ENCODE measurements at places on chromosomes 11 and 22. TPM values are rescaled to one million over a fixed set of nuclear protein-coding genes. Genes with fewer than 3 reads are reported as not detected.

GRCh38 chr11:3826721-3827120 is 14.0 kb downstream of the RHOG start:
- no peak for DNase-seq

GRCh38 chr11:103528596-103528995 is 419.4 kb downstream of the DYNC2H1 start:
- DNase-seq, result no peak

DNA sequence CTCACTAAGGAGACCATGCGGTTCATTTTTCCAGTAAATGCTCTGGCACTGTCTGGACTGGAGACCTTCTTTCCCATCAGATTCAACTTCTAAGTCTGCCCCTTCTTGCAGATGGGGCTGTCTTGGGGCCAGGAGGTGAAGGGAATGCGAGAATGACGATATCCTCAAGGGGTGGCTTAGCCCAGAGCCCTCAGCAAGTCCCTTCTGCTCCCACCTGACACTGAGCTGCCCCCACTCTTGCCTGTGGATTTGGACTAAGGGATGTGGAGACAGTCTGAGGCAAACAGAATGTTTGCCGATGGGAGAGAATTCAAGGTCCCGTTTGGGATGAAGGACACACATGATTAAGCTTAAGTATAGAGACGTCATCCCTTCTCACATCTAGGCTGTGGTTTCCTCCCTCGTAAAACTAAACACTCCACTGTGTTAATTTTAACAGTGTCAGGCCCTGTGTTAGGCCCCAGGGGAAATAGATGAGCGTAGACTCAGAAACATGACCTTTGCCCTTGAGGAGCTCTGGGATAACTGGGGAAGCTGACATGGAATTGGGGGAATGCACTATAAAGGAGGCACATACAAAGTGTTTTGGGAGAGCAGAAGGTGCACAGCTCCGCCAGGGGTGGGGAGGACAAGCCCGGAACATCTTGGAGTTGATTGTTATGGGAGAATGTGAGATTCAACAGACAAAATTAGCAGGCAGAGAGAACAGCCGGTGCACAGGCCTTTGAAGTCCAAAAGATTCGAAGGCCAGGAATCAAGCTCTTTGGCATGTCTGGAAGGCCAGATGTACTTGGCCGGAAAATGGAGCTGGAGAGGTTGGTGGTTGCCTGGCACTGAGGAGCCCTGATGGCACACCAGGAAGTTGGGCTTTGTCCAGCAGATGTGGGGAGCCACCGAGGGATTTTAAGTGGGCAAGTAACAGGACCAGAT is 71.6 kb downstream of the ST3GAL4 start:
- no peak for DNase-seq

GRCh38 chr11:61684870-61685616 is 4.9 kb downstream of the DAGLA start:
- no peak for DNase-seq

The TYR gene
- not detected for total RNA-seq

GRCh38 chr11:33266393-33267215 is 9.4 kb downstream of the HIPK3 start:
- no peak for DNase-seq

DNA sequence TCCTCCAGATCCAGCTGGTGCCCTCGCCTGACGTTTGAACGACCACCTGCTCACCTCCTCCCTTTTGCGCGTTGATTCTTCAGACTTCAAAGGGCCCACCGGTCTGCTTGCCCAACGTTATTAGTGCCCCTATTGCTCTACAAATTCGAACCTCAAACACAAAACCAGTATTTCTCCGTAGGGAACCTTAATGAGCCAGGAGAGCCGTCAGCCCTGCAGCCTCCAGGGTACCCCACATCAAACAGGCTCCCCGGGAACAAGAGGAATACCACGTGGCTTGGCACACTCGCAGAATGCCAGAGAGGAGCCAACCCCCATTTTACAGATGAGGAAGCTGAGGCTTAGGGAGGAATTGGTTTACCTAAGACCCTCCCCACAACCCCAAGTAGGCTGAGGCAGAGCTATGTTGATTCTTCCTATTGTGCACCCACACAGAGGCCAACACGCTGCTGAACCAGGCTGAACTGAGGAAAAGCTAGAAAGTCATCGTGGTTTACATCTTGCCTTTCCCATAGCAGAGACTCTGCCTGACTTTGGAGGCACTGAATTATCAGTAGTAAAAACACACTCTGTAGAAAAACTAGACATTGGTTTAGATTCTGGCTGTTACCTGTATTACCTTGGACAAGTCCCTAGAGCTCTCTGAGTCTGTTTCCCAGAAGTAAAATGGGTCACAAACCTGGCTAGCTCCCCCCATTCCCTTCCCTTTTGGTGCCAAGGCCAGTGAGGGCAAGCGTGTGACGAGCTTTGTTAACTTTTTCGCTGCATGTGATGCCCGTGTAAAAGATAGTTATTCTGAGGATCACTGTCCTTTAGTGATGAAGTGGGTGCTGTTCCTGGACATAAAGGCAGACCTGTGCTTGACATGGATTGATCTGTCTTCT is 764 bp downstream of the TKFC start:
- DNase-seq, result no peak

The SPDYC gene
- total RNA-seq, result 0.68 TPM

The MAJIN gene
- total RNA-seq, result not detected

DNA sequence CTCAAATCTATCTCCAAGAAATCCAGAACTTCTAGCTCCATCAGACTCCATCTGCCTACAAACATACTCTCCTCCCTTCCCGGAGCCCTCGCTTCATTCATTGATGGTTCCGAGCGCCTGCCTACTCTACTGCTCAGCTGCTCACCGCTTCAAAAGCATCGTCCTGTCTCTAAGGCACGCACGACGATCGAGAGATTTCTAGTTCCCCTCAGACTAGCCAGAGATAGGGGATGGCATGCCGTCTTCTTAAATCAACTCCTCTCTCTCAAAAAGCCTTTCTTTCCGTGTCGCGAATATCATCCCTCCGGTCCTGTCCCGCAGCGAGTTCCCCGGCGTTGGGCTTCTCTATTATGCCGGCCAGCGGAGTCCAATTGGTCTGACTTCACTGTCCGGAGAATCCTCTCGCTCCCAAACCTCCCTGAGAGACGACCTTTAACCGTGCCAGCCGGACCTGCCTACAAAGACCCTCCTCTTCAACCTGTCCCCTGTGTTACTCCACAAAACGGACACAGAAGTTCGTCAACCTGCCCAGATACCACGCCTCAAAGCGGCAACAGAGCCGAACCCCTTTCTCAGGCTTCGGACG is 592 bp downstream of the EEF1G start:
- no peak for DNase-seq

The PTGDR2 gene
- 1.8 TPM for total RNA-seq

The KDM4D gene
- 0.27 TPM for total RNA-seq

The NAGA gene
- 9.1 TPM for total RNA-seq

GRCh38 chr11:35077709-35078469 is 61.1 kb upstream of the CD44 start:
- DNase-seq, result no peak

DNA sequence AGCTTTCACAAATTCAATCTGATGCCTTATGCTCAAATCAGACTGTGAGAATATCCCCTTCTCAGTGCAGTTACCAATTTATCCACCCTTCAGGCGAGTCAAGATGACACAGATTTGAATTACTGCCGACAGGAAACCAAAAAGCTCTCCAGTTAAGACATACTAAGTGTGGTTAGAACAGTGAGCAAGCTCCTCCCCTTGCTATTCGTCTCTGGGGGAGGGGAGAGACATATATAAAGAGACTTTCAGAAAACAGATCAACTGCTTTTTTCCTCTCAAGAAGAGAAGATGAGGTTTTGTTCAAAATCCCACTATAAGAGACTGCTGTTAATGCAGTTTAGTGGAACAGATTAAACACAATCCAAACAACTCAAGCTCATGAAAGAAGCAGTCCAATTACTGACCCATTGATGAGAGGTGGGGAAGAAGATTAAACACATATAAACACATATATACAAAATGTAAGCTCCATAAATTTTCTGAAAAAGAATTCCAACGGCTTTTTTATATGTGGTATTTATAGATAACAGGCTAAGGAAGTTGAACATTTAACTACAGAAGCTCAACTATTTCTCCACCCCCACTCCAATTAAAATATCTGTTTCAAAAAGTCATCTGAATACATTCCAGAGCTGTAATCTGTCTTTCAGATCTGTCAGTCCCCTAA is 102.7 kb downstream of the MRTFA start:
- no peak for DNase-seq

All from T-helper 17 cell (primary cell).